ENCODE measurements at places on chromosomes 1 and 21.

DNA sequence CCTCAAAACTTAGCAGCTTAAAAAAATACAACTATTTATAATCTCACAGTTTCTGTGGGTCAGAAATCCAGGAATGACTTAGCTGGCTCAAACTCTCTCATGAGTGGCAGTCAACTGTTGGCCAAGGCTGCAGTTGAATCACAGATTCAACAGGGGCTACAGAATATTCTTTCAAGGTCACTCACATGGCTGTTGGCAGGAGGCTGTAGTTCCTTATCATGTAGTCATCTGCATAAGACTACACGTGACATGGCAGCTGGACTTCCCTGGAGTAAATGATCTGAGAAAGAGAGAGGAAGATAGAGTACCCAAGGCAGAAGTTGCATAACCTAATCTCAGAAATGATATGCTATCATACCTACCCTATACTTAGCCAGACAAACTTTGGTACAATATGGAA, 75.2 kb upstream of the TSPAN2 start:
- no peak for DNase-seq

DNA sequence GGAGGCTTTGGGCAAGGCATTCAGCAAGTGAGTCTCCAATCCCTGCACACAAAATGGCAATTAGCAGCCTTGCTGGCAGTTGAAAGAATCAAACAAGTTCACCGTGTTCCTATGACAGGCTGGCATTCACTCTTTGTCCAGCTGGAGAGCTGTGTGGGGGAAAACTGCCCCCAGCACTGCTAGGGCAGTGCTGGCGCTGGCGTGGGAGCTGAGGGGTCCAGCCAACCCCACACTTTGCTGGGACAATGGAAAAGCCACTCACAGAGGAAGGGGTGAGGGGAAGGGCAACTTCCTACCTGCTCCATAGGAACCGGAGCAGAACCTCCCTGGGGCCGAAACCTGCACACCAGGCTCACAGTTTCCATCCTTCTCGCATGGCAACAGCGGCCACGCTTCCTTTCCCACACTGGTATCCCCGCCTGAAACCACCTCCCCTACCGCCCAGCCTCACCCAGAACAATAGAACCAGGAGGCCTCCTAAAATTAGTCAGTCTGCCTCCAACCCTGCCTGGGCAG, 26.7 kb upstream of the KCNN3 start:
- DNase-seq, result no peak

GRCh38 chr1:208201229-208201628, 43.0 kb downstream of the PLXNA2 start:
- peak; percentile 74 for DNase-seq

DNA sequence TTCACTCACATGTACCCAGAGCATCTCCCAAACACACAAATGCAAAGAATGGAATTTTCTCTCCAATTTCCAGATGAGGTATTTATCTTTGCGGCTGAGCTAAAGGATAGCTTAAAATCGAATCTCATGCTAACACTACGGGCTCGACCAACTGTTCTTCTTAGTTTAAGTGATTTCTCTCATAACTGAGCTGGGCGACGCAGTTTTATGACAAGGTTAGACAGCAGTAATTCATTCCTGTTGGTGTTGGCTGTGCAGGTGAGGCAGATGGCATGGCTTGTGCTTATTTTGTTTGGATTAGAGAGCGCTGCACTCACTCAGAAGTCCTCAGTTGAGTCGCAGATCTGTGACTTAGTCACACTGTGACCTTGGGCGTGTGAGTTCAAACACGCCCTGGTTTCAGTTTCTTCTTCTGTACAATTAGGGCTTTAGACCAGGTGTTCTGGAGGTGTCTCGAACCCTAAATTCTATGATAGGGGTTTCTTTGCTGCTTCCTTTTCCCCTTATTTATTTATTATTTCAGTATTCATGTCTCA, 41.5 kb upstream of the MRPS6 start:
- DNase-seq, result no peak

DNA sequence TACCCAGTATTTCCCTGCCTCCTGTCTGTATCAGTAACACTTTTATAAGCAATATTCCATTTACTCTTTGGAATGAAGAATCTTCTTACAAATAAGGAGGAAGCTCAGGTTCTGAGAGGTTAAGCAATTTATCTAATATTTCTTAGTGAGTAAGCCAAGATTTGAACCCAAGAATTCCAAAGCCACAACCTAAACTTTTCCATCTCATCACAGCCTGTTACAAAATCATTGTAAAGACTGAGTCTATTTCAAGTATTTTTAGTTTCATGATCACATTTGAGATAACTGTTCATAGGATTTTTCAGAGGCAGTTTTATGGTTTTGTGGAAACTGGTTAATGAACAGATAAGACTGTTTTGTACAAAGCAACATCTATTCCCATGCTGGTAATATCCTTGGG, 29.8 kb upstream of the HHAT start:
- DNase-seq, result no peak

- DNase-seq, result no peak
Observed at GRCh38 chr1:33272509-33272908, 16.2 kb downstream of the ZNF362 start.

- peak; percentile 77 for DNase-seq
Observed at GRCh38 chr1:154669464-154670282, 61.7 kb upstream of the ADAR start.

GRCh38 chr1:214067397-214067796, 79.6 kb downstream of the PROX1 start:
- DNase-seq, result no peak

DNA sequence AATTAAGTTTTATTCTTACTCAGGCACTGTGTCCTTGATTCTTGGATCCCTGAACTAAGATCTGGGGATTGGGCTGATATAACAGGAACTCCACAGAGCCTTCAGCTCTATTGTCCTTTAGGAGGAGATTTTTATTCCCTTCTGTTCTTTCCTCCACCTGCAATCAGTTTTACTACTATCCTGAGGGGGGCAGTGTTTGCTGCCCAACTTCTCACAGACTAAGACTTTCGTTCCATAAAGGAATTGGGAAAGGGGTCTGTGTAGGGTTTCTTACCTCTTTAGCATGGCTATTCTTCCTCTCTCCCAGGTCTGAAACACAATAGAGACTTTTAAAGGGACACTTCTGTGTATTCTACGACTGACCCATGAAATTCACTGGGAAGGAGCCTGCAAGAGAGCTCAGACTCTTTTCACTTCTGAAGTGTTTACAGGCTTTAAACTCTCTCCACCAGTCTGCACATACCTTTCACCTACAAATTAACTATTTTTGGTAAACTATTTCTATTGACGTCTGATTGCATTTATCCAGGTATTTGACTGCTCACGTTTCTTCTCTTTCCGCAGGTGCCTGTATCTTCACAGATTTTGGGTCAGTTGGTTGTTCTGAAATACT, 103.3 kb upstream of the DEPDC1 start:
- DNase-seq, result peak; percentile 20

GRCh38 chr1:33712186-33712585, 151.7 kb upstream of the HMGB4 start:
- DNase-seq, result no peak
